ENCODE measurements at places on chromosomes 1 and 21. TPM values are rescaled to one million over a fixed set of nuclear protein-coding genes. Genes with fewer than 3 reads are reported as not detected.

LIN28A gene
- total RNA-seq: 97.3 TPM

TLCD4 gene
- total RNA-seq: 0.10 TPM

OR2T35 gene
- total RNA-seq: not detected

SLC19A2 gene
- 12.8 TPM for total RNA-seq

AGRN gene
- 914 TPM for total RNA-seq

UHMK1 gene
- total RNA-seq: 19.4 TPM

IL10RB gene
- total RNA-seq: 4.7 TPM

DHRS3 gene
- total RNA-seq: not detected

SV2A gene
- 34.9 TPM for total RNA-seq

C1QTNF12 gene
- total RNA-seq: 9.1 TPM

GUCA2A gene
- total RNA-seq: not detected

ATP1A4 gene
- not detected for total RNA-seq

LINGO4 gene
- total RNA-seq: not detected

CCDC181 gene
- 1.1 TPM for total RNA-seq

BNIPL gene
- total RNA-seq: 1.4 TPM

EVA1B gene
- 1.5 TPM for total RNA-seq

CCDC185 gene
- total RNA-seq: not detected

DIRAS3 gene
- total RNA-seq: not detected

IFNLR1 gene
- 0.47 TPM for total RNA-seq

CD1E gene
- total RNA-seq: not detected

CHRM3 gene
- 1.3 TPM for total RNA-seq

DMAP1 gene
- total RNA-seq: 62.6 TPM

S100B gene
- total RNA-seq: not detected

SHISAL2A gene
- not detected for total RNA-seq

EPHA2 gene
- total RNA-seq: 0.29 TPM

CLEC20A gene
- not detected for total RNA-seq

NID1 gene
- total RNA-seq: 1.4 TPM

ANGPTL3 gene
- total RNA-seq: not detected
